Esophagus squamous epithelium (tissue), 5 donors: ENCODE measurements at places on chromosomes 4 and X. TPM values are rescaled to one million over a fixed set of nuclear protein-coding genes. Genes with fewer than 3 reads are reported as not detected.

- no peak for DNase-seq
Observed at GRCh38 chr4:147640331-147640730, 23.1 kb downstream of the TMEM184C start.

- no peak for DNase-seq
Observed at GRCh38 chr4:13559413-13559812, 15.1 kb upstream of the NKX3-2 start.

GRCh38 chr4:111632641-111633151 is 512.6 kb upstream of the FAM241A start:
- DNase-seq = no peak

GRCh38 chr4:84940960-84941359 is 25.5 kb downstream of the WDFY3 start:
- no peak for DNase-seq

DNA sequence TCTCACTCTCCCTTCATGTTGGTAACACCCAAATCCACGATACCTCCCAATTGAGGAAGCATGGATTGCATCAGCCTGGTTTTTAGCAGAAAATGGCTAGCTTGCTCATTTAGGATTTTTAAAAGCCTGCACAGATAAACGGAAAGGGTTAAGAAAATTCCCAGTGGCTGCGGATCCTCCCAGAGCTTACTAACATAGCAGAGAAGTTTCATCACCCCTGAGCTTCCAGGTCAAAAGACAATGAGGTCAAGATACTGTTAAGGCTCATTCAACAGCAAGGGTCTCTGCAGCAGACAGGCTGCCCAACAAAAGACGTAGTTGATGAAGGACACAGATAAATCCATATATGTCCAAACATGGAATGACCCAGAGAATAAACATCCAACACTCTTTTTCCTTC is 220.2 kb downstream of the ASMT start:
- DNase-seq = no peak

GRCh38 chrX:41045960-41046567 is 39.2 kb upstream of the USP9X start:
- no peak for DNase-seq

GRCh38 chrX:24498181-24498580 is 33.1 kb downstream of the PDK3 start:
- DNase-seq = no peak

DNA sequence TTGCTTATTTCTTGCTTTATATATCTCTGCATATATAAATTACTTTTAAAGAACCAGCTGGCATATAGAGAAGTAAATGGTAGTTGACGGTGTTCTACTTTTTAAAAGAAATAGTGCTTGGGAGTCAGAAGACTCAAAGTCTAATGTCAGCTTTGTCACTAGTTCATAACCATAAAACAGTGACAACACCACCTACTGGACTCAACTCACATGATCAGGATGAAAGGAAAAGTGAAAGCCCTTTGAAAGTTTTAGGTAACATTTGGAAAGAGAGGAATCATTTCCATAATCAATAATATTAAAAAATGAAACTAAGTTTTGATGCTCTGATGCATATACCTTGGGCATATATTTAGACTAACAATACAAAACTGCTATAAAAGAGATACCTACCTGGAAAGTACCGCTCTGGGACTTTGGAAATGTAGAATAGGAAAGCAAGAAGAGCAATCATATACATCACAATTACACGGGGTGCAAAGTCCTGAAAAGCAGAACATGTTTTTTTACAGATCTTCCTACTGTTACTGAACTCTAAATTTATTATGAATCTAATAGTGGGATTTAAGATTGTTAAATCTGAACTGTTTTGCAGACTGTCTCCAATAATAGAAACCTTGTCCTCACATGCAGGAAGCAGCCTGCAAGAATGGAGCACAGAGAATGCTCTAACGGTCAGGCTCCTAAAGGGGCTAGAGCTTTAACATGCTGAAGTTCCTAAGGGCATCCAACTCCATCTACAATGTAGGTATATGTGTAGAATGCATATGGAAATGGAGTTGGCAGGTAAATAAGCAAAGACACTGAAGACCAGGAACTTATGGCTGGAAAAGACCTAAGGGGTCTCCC is 15.6 kb downstream of the PAQR3 start:
- no peak for DNase-seq

- DNase-seq = no peak
Observed at GRCh38 chr4:159062381-159062780, 40.5 kb upstream of the RAPGEF2 start.

HMX1 gene
- total RNA-seq = not detected

PDGFC gene
- total RNA-seq = 2.9 TPM

FAM53A gene
- total RNA-seq = 0.53 TPM

CENPI gene
- total RNA-seq = 7.0 TPM

RAI2 gene
- total RNA-seq = 4.2 TPM

MAGEB1 gene
- total RNA-seq = not detected

ATP2B3 gene
- not detected for total RNA-seq
